SW 1271 (cell line): ENCODE measurements at places on chromosomes 6 and 20.

GRCh38 chr20:14264869-14265268 lies 72.5 kb downstream of the FLRT3 start:
- no peak for DNase-seq

DNA sequence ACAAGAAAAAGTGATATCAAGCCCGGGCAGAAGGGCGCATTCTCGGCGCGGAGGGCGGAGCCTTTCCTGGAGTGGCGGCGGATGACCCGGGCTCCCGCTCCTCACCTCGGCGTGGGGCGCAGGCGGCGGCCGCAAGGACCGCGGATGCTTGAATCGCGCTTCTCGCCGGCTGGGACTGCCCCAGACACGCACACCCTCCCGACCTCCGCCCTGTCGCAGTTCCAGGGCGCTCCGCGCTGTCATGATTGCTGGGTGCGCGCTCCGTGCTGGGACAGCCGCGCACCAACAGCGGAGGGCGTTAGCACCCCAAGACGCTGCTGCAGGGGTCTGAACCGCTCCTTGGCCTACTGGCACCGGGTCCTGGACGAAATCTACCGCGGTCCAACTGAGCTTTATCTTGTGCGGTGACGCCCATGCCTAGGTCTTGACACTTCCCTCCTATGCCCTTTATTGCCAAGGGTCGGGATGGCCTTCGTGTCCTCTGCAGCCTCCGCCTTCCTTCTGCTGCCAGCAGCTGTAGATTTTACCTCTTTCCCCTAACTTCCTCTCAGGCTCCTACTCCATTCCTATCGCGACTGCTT lies 43.3 kb downstream of the IRAK1BP1 start:
- DNase-seq, result no peak

DNA sequence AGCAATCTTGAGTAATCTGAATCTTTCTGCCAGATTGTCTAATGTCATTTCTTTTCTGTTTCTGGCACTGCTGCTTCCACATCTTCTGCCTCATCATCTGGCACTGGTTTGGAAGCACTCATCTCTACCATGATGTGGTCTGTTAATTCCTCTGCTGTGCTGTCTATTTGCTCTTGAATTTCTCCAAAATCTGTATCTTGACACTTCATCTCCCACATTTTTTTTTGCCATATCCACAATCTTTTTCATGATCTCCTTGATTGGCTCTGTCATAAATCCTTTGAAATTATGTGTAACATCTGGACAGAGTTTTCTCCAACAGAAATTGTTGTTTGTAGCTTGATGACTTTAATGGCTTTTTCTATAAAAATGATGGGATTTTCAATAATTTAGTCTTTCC lies 417.8 kb upstream of the MANEA start:
- DNase-seq, result no peak

- DNase-seq, result no peak
These were observed 152.0 kb downstream of the TSHZ2 start for GRCh38 chr20:53124075-53124551.

DNA sequence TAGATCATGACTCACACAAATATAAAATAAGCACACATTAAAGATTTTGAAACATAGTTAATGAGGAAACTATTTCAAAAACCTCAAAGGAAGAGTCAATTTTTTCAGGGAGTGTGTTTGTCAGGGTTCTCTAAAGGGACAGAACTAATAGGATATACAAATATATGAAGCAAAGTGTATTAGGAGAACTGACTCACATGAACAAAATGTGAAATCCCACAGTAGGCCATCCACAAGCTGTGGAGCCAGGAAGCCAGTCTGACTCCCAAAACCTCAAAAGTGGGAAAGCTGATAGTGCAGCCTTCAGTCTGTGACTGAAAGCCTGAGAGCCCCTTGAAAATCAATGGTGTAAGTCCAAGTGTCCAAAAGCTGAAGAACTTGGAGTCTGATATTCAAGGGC lies 898.0 kb upstream of the EYS start:
- no peak for DNase-seq

DNA sequence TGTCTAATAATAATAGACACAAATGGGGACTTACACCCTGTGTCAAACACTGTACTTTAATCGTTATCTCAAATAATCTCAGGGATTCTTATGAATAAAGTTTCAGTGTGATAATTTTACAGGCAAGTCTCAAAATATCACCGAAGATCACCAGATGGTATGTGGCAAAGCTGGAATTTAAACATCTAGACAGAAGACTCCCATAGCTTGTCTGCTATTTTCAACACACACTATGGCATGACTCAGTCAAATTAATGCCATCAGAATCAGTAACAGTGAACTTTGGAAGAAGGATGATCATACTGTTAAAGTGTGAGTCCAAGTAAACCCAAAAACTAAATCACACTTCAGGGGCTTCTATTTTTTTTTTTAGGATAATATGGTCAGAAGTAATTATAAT lies 867.6 kb upstream of the FLRT3 start:
- no peak for DNase-seq

DNA sequence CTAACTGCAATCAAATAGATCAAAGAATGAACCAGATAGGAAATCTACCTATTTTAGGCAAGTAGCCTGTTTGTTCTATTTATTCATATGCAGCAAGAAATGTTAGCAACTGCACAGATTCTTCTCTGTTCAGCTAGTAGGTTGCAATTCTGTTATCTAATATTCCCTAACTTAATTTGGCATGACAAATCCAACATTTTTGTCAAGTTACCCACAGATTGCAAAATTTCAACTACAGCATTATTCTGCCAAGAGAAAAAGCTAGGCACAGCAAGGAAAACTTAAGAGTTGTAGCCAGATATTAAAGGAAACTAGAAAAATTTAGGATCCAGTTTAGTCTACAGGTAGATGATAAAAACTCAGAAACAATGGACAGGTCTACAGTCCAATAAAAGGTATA lies 104.4 kb upstream of the SYNCRIP start:
- DNase-seq, result no peak

DNA sequence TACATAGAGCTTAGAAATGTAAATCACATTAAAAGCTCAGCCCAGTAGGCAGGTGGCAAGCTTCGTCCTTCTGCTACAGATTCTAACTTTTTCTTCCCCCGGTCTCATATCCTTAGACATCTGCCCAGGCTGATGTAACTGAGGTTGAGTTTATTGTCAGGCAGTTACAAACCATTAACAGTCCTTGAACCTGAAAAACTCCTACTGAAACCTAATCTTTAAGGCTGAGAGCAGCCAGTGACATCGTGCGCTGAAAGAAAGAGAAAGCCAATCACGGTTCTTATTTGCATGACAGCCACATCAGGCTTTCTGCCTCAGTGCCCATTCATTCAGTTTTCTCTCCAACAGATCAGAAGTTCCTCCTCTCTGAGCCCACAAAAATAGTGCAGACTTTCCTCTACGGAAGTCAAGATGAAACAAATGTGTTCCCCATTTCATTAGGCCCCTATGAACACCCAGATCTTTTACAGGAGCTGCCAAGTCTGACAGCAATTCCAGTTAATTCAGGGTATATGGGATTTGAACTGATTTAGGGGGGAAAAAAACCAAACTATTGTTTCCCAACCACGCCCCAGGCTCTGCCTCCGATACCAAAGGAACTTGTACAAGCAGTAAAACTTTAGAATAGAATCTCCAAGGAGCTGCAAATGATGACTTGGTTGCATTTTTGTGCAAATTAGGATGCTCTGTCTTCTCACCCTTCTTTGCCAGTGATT lies at the start of gene NHSL1:
Gene NHSL1, minus strand, starts transcription at position 192 of the 716 bp plus-strand sequence. CDS start 204 bp downstream, outside the sequence.
- DNase-seq, result no peak

DNA sequence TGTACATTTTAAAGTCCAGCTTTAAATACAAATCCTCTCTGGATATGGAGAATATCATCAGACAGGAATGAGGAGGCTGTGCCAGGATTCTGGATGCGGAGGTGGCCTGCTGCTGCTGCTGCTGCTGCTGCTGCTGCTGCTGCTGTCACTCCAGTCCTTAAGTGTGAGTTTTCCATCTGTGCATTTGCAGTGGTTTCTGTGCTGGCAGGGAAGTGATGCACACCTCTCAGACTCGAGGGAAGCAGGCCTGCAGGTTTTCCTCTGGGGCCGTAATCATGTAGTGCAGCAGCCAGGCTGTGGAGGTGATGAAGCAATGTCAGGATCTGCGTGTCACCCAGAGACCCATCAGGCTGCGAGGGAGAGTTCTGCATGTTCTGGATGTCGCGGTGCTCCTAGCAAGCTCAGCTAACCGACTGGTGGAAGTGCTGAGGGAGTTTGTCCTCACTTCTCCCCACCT lies 32.0 kb downstream of the CFAP61 start:
- DNase-seq, result no peak

DNA sequence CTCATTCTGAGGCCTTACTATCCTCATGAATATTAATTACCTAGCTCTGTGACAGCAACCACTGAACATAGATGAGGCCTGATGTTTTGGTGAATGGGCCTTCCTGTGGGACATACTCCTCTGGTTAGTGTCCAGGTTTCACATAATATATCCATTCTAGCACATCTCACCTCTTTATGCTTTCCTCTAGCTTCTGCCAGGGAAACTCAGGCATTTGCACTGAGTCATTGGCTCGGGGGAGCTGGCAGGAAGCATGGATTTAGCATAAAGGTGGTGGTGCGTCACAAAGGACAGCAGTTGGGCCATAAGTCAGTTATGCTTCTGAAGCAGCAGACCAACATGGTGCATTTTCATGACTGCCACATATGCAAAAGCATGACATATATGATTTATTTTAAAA lies 37.5 kb upstream of the TMEM170B start:
- DNase-seq, result no peak

DNA sequence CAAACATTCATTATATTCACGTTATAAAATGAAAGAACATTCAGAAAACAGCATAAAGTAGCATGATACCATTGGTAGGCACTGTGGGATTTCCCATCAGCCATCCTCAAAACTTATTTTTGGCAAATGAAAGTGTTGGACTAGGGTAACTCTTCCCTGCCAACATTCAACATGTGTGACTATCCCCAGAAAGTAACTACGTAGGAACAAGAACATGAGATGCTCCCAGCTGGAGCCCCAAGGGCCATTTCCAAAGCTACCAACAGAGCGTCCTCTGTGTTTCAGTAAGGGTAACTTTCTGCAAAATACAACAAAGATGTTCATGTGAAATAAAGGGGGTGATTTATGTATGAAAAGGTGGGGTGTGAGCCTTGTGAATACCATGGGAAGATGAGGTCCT lies 28.4 kb upstream of the PTPN1 start:
- DNase-seq, result no peak

GRCh38 chr20:48054051-48054450 lies 268.8 kb upstream of the SULF2 start:
- no peak for DNase-seq

DNA sequence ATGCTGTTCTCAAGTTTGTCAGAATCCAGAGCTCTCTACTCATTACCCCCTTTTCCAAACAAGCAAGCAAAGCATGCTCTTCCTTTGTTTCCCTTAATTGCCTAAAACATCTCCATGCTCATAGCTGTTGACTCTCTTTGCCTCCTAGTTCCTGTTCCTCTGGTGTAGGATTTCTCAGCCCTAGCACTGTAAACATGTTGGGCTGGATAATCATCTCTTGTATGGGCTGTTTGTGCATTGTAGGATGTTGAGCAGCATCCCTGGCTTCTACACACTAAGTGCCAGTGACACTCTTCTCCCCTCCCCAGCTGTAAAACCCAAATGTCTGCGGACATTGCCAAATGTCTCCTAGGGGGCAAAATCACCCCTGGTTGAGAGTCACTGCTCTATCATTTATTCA lies 14.0 kb downstream of the PPARD start:
- no peak for DNase-seq

DNA sequence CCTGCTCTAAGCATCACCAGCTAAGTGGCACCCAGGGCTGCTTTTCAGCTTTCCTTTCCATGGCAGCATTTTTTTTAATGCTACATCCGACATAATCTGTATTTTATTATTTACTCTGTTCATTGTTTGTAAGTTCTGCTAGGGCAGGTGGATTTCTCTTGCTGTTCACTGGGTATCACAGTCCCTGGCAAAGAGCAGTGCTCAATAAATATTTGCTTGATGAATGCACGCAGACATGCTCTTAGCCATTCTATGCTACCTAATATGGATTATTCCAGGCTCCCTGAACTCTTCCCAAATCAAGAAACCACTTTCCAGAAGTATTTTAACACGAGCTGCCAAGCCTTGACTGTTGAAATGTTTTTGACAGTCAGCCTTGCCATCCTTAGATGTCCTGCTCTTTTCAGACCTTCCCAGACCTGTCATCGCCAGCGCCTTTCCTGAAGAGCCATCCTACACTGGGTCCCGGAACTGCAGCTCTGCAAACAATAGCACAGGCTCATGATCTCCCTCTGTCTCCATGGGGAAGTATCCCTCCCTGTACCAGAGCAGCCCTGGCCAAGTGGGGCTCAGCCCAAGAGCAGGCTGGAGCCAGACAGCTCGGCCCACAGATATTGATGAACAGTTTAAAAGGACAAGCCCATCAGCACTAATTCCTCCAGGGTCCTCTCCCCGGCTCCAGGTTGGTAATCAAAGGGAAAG lies 136.5 kb upstream of the CDH4 start:
- no peak for DNase-seq

- no peak for DNase-seq
These were observed 97.3 kb downstream of the NRSN1 start for GRCh38 chr6:24223115-24223919.

DNA sequence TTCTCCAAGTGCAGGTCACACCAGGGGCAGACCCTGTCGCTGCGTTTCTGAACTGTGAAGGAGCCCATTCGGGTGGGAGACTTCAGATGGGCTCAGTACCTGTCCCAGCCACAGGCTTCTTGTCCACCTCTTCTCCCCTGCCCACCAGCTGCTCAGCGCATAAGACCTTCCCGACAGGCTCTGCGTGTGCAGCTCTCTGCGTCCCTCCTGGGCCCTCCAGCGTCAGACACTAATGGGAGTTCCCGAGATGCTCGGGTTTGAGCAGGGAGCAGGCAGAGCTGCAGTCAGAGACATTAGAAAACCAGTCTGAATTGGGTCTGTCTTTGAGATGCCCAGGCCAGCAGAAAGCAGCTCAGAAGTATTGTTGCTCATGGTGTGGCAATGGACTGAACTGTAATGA lies 50.4 kb downstream of the TCP11 start:
- DNase-seq, result no peak
